Stimulated activated CD8-positive, alpha-beta memory T cell treated with anti-CD3 and anti-CD28 coated beads, Interleukin-2, amount 100 ng/mL, for 48 hours (primary cell): ENCODE measurements at places on chromosomes 7 and 10.

DNA sequence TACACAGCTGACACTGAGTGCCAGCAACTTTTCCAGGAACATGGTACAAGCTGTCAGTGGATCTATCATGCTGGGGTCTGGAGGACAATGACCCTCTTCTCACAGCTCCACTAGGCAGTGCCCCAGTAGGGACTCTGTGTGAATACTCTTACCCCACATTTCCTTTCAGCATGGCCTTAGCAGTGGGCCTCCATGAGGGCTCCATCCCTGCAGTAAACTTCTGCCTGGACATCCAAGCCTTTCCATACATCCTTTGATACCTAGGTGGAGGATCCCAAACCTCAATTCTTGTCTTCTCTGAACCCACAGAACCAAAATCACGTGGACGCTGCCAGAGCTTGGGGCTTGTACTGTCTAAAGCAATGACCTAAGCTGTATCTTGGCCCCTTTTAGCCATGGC, 116.8 kb downstream of the IQUB start:
- no peak for DNase-seq

- no peak for DNase-seq
These were observed 10.6 kb downstream of the ZYX start for GRCh38 chr7:143391462-143392404.

- DNase-seq, result no peak
These were observed 72.3 kb upstream of the SP8 start for GRCh38 chr7:20858951-20859350.

GRCh38 chr7:38748056-38748610, 117.0 kb upstream of the AMPH start:
- DNase-seq, result no peak

DNA sequence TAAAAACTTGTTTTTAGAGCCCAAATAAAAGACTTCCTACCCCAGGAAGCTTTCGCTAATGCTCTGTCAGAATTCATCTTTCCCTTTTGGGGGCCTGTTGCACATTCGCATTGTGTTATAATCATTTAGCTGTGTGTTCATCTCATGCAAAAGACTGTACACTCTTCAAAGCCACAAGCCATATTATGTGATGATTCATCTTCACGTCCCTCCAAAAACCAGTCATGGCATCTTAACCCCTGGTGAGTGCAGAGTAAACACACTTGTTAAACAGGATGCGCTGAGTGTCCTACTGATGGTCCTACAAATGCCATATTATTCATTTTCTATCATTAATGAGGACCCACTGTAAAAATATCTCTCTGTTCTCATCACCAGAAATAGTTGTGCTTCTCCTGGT, 235.4 kb downstream of the KIAA1217 start:
- no peak for DNase-seq

GRCh38 chr10:131814567-131815265, 86.1 kb upstream of the PPP2R2D start:
- no peak for DNase-seq

DNA sequence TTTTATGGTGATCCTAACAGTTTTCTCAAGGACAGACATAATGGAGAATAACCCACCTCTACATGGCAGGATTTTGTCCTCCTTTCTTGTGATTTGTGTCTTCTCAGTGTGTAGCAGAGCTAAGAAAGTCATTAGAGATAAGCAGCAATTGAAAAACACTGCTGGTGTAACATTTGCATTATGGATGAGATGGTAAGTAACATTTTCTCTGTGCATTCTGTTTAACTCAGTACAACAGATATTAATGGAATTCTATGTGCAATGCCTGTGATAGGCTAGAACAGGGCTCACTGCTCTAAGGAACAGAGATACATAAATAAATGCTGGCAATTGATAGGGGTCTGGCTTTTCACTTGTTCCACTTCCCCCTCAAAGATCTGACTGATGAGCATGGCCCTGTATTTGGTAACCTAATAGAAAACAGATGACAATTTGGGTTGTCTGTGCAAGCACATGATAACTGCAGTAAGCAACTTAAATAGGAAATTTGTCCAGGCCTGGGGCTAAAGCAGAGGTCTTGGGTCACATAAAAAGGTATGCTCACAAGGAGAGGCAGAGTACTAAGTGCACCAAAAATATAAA, 560.3 kb upstream of the POM121L12 start:
- DNase-seq, result no peak

DNA sequence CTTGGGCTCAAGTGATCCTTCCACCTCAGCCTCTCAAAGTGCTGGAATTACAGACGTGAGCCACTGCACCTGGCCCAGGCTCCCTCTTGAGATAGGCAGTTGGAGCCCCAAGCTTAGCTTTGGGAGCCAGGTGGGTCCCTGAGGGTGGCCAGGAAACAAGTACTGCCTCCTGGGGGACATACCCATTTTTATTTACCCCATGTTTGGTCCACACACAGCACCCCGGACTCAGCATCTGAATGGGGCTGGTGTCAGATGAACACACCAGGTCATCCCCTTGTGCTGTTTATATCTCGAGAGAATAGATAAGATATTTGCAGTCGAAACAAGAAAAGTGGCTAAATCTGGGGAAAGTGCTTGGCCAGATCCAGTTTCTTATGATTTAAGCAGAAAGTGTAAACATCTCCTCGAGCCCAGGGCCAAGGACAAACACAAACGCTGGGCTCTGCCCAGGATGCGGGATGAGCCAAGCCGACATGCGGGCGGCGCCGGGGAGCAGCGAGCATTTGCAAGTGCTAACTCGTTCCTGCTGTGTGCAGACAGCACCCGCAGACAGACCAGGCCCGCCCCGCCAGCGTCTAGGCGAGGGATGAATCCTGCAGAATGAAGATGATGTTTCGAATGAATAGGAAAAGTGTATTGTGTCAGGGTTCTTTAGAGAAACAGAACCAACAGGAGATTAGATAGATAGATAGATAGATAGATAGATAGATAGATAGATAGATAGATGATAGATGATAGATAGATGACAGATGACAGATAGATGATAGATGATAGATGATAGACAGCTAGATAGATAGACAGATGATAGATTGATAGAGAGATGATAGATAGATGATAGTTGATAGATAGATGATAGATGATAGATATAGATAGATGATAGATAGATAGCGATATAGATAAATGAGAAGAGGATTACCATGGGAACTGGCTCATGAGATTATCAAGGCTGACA, 44.4 kb upstream of the OCM2 start:
- DNase-seq, result no peak

DNA sequence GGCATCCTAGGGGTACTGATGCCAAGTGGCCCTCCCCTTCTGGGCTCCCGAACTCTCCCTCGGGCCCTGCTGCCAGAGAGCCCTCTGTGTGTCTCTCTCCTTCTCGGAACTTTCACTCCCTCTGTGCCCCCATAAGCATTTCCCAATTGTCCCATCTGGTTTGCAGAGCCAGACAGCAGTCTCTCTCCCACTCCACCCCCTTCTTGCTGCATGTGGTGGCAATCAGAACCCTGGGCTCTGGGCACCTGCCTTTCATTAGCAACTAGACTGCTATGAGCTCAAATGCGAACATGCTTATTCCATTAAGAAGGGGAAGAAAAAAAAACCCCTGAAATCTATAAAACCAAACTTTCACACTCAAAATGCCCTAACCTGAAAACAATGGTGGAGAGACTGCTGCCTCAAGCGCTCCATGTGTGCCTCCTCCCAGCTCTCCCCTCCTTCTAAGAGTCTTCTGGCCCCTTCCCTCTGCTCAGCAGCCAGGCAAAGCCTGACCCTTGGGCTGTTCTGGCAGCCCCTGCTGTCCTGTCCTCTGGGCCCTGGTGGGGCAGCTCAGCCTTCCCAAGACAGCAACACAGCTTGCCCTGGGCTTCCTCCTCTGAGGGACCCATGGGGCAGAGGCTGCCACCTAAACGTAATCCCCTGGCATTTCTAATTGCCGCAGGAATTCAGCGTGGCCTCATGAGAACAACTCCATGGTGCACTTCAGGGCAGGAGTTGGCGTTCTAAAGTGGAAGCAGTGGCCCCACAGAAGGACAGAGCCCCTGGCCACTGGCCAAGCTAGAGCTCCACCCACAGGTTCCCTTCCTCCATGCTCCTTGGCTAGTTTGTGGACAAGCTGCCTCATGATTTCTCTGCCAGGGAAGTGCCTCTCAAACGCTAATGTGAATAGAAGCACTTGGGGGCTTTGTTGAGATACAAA, 415.4 kb downstream of the PLXNA4 start:
- no peak for DNase-seq

DNA sequence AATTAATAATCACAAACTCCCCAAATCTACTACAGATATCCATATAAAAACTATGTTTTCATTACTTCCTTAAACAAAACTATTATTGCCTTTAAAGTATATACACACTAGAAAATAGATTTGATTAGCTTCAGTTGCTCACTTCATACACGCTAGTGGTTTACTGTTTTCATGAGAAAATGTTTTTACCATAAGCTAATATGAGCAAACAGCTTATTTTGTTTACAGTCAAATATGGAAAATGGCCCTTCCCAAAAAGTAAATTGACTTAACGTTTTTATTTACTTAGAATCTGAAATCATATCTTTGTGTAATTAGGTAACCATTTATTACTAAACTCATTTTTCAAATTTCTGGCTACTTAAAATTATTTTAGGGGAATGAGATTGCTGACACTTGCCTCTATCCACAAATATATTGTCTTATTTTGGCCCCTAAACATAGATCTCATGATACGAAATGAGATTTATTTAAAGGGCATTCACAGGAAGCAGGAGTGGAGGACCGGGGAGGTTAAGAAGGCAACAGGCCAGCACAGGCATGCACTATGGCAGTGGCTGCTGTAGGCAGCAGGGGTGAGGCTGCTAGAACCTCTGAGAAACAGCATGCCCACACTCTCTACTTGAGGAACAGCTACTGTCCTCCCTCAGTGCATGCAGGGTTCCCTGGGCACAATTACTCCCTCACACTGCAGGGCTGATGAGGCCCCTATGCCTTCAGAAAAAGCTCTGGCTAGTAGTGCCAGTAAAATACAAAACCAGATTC, 29.6 kb upstream of the SOSTDC1 start:
- DNase-seq, result no peak

GRCh38 chr10:24622781-24623301, 100.8 kb downstream of the ARHGAP21 start:
- no peak for DNase-seq

GRCh38 chr7:100894860-100895700, 608 bp downstream of the ACHE start:
- no peak for DNase-seq
